CD8-positive, alpha-beta memory T cell (primary cell): ENCODE measurements at places on chromosomes 16 and 17. TPM values are rescaled to one million over a fixed set of nuclear protein-coding genes. Genes with fewer than 3 reads are reported as not detected.
A peak's percentile ranks its signal among the peaks of the same experiment; 100 is the strongest.

DNA sequence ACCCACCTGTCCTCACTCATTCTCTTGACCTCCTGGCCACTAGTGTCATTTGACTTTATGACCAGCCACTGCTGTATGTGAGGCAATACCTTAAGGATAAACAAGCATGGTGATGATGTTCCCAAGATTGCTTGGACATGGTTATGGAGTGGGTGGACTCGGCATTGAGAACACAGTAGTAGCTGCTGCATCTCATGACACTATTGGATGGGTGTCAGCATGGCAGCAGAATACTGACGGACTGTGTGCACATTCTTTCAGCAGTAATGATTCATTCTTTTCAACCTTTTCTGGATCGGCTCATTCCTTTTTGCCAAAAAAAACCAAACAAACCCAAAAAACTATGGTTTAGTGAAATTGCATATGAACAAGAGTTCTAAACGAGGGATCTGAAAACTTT lies 13.5 kb downstream of the SPECC1 start:
- DNase-seq, result no peak
- H3K27me3 ChIP-seq, result no peaks in the 10 kb centered on the region
- H3K36me3 ChIP-seq, result no peaks in the 10 kb centered on the region
- H3K27ac ChIP-seq, result no peak overlapping the region
- H3K4me3 ChIP-seq, result no peak overlapping the region

DNA sequence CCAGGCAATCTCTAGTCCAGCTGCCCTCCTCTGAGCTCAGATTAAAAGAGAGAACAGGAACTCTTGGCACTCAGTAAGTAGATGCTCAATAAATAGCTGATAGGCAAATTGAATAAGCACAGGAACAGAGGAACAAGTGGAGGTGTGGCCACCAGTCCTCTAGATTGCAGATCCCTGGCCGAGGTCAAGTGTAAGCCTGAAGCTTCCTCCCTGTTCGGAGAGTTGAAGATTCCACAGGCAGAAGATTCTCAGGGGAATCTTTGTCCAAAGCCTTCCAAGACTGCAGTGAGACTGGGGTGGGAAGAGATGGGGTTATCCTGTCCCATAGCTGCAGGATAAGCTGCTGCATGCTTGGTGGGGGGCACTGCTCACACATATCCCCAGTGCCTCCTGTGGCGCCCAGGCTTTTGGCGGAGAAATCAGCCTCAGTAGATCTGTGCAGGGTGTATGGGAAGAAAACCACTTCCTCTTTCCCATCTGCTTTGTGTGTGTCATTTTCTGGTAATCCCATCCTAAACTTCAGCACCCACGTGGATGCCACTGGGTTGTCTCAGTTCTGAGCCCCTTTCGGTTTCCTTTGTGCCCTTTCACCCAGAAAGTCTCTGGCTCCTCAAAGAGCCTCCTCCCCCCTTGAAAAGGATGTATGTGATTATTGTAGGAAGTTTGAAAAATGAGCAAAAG lies 12.1 kb downstream of the CD300A start:
- H3K36me3 ChIP-seq, result peaks cover 13% of the 10 kb centered on the region
- H3K4me1 ChIP-seq, result peaks cover 56% of the 10 kb centered on the region
- H3K4me3 ChIP-seq, result peak overlapping the region; percentile 51

GRCh38 chr17:66379544-66379943 lies 77.1 kb downstream of the PRKCA start:
- no peak for DNase-seq
- no peaks in the 10 kb centered on the region for H3K27me3 ChIP-seq
- H3K4me1 ChIP-seq, result peaks cover 21% of the 10 kb centered on the region
- no peak overlapping the region for H3K27ac ChIP-seq
- no peaks in the 10 kb centered on the region for H3K36me3 ChIP-seq
- H3K4me3 ChIP-seq, result no peak overlapping the region

GRCh38 chr16:64648282-64648681 lies 473.6 kb downstream of the CDH11 start:
- H3K4me3 ChIP-seq, result no peak overlapping the region
- H3K27ac ChIP-seq, result no peak overlapping the region
- no peaks in the 10 kb centered on the region for H3K27me3 ChIP-seq
- no peaks in the 10 kb centered on the region for H3K4me1 ChIP-seq

GRCh38 chr17:55411463-55411855 lies 10.2 kb downstream of the MMD start:
- H3K36me3 ChIP-seq, result peaks cover 21% of the 10 kb centered on the region
- H3K27me3 ChIP-seq, result no peaks in the 10 kb centered on the region
- no peak overlapping the region for H3K27ac ChIP-seq

PROCA1 gene
- 4.9 TPM for total RNA-seq

SLC5A10 gene
- total RNA-seq, result not detected

GRCh38 chr17:56172517-56172982 lies 19.3 kb downstream of the ANKFN1 start:
- H3K4me1 ChIP-seq, result no peaks in the 10 kb centered on the region
- H3K27me3 ChIP-seq, result no peaks in the 10 kb centered on the region
- DNase-seq, result no peak
- no peaks in the 10 kb centered on the region for H3K36me3 ChIP-seq
- H3K27ac ChIP-seq, result no peak overlapping the region

MARVELD3 gene
- total RNA-seq, result not detected

GRCh38 chr16:19785512-19786130 lies 67.5 kb downstream of the IQCK start:
- H3K4me1 ChIP-seq, result no peaks in the 10 kb centered on the region
- no peak overlapping the region for H3K27ac ChIP-seq
- no peak overlapping the region for H3K4me3 ChIP-seq
- DNase-seq, result no peak

DNA sequence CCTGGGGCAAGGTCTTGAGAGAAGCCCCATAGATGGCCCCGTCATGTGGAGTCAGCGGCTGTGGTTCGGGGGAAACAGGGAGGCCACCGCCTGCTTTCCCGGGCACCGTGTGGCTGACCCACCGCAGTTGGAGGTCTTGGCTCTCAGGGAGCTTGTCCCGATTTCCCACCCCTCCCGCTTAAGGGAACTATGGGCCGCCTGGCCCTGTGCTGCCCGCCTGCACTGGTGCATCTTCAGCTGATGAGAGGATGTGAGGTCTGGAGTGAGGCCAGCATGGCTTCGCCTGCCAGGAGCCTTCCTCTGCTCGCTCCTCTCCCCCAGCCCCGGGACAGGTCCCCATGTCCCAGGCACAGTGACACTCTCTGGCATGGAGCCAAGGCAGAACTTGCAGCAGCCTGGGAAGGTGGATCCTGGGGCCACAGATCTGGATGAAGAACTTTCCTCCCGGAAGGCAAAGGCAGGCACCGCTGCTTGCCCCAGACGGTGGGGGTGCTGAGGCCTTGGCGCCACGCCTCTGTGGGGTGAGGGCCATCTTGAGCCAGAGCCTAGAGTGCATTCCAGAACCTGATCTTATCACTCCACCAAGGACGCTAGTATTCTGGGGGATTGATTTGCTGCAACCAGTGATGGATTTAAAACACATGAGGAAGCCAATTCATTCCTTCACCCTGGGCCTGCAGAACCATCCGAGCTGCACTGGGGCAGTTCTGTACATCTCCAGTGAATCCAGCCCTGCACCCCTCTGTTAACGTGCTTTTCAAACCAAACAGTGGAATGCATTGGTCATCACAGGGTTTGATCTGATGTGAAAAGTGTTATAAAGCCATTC lies 178.6 kb upstream of the TNRC6C start:
- H3K27ac ChIP-seq, result no peak overlapping the region
- H3K36me3 ChIP-seq, result no peaks in the 10 kb centered on the region
- no peak overlapping the region for H3K4me3 ChIP-seq
- peaks cover 22% of the 10 kb centered on the region for H3K4me1 ChIP-seq
- no peaks in the 10 kb centered on the region for H3K27me3 ChIP-seq

RAP1GAP2 gene
- 1.4 TPM for total RNA-seq

NECAB2 gene
- not detected for total RNA-seq

- DNase-seq, result no peak
- H3K4me1 ChIP-seq, result no peaks in the 10 kb centered on the region
- H3K27ac ChIP-seq, result no peak overlapping the region
- H3K36me3 ChIP-seq, result no peaks in the 10 kb centered on the region
Observed at GRCh38 chr16:85229869-85230462, 117.7 kb upstream of the CIBAR2 start.

KRTAP2-2 gene
- total RNA-seq, result not detected

DNA sequence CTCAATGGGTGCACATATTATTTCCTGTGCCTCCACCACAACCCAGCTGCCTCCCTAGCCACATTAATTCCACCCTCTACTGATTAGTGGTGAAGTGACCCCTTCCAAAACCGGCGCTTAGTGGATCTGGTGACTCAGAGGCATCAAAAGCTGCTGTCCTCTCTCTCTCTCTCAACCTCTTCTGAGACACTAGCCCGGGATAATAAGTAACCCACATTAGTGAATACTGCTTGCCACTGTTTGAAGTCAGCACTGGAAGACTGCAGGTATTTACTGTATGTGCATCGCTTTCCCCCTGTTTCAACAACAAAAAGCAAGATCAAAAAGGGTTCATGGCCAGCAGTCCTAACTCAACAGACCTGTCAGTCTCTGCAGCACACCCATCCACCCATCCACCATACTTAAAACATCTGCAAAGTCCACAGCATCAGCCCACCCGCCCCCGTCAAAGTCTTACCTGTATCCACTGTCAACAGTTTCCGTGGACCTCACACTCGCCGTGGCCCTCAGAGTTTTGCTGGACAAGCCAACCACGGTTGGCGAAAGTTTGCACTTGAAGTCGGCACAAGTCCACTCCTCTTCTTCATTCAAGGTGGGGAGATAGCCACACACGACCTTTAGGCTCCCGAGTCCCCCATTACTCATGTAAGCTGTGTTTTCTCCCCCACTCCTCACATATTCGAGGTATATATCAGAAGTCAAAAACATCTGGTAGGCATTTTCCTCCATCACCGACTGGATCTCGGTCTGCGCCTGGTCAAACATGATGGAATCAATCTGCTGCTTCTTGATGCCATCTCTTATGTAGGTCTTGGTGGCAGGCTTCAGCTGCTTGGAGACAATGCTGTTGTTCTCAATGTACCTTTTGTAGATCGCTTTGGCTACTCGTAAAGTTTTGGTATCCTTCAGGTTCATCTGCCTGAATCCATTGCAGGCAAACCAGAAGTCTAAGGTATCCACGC lies 3.8 kb downstream of the AXIN2 start:
- no peak overlapping the region for H3K27ac ChIP-seq
- no peaks in the 10 kb centered on the region for H3K36me3 ChIP-seq
- H3K27me3 ChIP-seq, result no peaks in the 10 kb centered on the region
- DNase-seq, result no peak
- peaks cover 16% of the 10 kb centered on the region for H3K4me1 ChIP-seq

- DNase-seq, result no peak
- no peak overlapping the region for H3K27ac ChIP-seq
- no peaks in the 10 kb centered on the region for H3K4me1 ChIP-seq
- no peak overlapping the region for H3K4me3 ChIP-seq
- H3K36me3 ChIP-seq, result no peaks in the 10 kb centered on the region
Observed at GRCh38 chr16:59543641-59544040, 809.5 kb upstream of the GOT2 start.

DNA sequence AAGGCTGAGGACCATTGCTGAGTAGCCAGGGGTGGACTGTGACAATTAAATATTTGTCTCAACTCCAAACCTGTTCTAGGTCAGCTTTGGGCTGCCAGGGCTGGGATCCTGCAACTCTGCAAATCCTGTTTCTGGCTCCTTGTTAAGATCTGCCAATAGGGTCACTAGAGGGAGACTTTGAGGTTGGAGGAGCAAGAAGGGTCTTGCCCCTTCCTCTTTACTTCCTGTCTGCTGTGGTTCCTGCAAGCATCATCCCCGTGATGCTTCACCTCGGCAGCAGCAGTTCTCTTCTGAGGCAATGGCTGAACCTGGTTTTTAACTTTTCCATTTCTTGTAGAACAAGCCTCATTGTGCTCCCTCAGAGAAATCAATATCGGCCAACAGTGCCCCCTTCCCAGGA lies 124.6 kb downstream of the IRX5 start:
- H3K4me1 ChIP-seq, result no peaks in the 10 kb centered on the region
- H3K27ac ChIP-seq, result no peak overlapping the region
- H3K4me3 ChIP-seq, result no peak overlapping the region
- DNase-seq, result no peak
- peaks cover 5% of the 10 kb centered on the region for H3K27me3 ChIP-seq
- H3K36me3 ChIP-seq, result no peaks in the 10 kb centered on the region

- peaks cover 46% of the 10 kb centered on the region for H3K4me1 ChIP-seq
- no peaks in the 10 kb centered on the region for H3K27me3 ChIP-seq
- H3K4me3 ChIP-seq, result peak overlapping the region; percentile 96
- DNase-seq, result peak; percentile 75
- H3K27ac ChIP-seq, result peak overlapping the region; percentile 96
Observed at GRCh38 chr17:2400474-2400866, 390 bp downstream of the MNT start.

DHRS7C gene
- total RNA-seq, result not detected
